ENCODE measurements at places on chromosomes 7 and 10.

DNA sequence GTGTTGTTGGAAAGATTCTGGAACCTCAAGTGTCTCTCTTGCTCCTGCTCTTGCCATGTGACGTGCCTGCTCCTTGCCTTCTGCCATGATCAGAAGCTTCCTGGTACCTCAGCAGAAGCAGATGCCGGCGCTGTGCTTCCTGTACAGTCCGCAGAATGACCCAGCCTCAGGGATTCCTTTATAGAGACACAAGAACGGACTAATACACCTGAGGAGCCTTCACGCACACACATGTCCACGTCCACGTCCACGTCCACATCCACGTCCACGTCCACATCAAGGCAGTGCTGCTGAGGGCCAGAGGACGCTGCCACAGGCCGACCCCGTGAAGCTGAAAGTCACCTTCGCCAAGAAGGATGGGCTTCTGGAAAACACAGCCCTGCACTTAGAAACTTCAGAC is 190.1 kb downstream of the MAD1L1 start:
- no peak for DNase-seq

GRCh38 chr7:73904219-73905137 is 43.5 kb downstream of the TMEM270 start:
- DNase-seq, result peak; percentile 86

DNA sequence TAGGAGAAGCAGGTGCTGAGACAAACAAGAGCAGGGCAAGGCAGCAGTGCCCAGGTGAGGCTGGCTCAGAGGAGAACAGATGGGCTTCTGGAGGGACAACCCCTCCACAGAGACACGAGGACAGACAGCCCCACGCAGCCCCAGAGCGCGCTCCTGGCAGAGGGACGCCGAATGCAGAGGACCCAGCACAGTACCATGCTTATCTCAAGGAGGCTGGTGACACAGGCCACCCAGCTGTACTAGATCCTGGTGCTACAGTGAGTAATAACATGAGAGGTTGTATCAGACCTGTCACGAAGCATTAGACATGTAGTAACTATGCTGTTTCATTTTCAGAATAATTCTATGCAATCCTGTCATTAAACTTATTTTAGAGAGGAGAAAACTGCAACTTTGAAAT is 60.4 kb upstream of the NCAPG2 start:
- DNase-seq, result no peak

GRCh38 chr10:44465401-44466115 is 80.7 kb upstream of the CXCL12 start:
- DNase-seq, result no peak

DNA sequence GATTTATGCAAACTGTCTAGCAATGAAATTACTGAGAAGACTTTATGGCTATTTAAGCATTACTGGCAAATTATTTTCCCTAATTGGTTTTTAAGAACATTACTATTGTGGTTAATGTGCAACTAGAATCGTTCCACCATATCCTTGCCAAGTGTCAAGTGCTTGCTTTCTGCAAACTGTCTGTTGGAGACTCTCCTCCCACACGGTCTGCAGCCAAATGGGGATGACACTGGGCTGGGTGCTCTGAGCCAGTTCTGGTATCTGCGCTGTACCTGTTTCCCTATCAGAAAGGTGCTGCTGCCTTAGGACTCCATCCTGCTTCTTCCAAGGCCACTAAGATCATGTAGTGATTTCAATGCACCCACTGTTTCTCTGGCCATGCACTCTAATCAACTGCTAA is 110.4 kb downstream of the RAMP3 start:
- no peak for DNase-seq

- DNase-seq, result peak; percentile 47
Observed at GRCh38 chr10:6204341-6205191, 1.8 kb downstream of the PFKFB3 start.

DNA sequence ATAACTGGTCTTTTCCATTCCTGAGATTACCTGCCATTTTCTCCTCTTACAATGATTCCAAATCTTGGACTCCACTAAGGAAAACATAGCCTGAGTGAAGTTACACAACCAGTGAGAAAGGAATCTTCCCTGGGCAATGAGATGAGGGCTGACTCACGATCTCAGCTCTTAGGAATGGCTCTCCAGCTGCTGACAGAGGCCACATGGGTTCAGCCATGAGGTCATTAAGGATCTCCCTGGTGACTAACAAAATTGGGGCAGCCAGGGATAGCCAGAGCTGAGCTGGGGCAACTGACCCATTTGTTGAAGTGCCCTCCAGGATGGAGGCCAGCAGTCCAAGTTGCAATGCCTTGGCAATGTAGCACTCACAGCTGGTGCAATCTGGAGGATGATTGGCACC is 78.7 kb upstream of the MKLN1 start:
- peak; percentile 99 for DNase-seq

- peak; percentile 97 for DNase-seq
Observed at GRCh38 chr10:97882142-97883091, 32.8 kb downstream of the GOLGA7B start.

GRCh38 chr7:17651863-17652385 is 288.4 kb downstream of the SNX13 start:
- peak; percentile 84 for DNase-seq

DNA sequence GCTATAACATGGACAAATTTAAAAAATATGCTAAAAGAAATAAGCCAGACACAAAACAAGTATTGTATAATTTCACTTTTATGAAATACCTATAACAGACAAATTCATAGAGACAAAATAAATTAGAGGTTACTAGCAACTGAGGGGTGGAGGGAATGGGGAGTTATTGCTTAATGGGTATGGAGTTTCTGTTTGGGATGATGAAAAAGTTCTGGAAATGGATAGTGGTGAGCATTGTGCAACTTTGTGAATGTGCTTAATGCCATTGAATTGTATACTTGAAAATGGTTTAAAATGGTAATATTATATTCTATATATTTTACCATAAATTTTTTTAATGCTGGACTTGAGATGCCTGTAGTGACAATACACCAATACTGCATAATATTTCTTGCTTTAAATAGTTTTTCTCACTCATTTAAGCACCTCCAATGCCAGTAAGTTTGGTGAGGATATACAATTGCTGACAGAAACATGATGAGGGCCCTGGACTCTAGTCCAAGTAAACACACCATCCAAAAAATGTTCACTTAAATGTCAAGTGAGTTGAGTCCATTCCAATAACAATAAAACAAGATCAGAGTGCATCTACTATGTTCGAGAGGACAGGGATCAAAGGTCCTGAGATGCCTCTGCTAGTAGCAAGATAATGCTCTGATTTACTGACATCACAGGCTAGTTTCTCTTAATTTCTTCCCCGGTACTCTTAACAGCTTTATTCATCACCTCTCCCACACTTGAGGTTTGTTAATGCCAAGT is 71.9 kb downstream of the NT5C2 start:
- DNase-seq, result no peak

GRCh38 chr7:158758586-158759244 is 54.1 kb upstream of the NCAPG2 start:
- no peak for DNase-seq

DNA sequence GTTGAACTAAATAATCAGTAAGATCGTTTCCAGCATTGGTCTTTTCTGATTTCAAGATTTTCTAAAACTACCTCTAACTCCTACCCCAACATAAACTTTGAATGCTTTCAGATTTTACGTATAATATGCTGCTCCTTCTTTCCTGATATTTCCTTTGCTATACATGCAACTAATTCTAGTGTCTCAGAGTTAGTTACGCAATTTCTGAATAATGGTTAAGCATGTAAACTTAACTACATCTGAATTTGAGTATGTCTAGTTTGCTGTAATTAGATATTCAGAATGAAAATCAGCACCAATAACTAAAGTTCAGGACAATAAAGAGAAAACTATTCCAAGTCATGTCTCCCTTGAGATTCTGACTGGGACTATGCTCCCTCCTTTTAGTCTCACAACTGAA is 71.0 kb downstream of the SEMA3C start:
- DNase-seq, result no peak

GRCh38 chr7:34036972-34037792 is 131.8 kb downstream of the BMPER start:
- DNase-seq, result no peak

DNA sequence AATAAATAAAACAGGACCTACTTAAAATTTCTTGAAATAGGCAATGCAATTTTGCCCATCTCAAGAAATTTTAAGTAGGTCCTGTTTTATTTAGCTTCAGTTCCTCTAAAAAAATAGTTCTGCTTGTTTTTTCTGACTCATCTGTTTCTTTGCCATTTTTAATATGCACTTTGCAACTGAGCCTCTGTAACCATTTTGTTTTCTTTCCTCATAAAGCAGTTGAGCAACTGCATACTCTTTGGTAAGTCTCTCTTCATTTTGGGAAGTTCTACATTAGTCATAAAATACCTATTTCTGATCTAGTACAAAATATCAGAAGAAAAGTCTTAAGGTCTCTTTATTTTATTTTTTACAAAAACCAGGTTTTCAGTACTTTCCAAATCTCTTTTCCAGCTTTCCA is 18.0 kb downstream of the TAS2R40 start:
- DNase-seq, result no peak

DNA sequence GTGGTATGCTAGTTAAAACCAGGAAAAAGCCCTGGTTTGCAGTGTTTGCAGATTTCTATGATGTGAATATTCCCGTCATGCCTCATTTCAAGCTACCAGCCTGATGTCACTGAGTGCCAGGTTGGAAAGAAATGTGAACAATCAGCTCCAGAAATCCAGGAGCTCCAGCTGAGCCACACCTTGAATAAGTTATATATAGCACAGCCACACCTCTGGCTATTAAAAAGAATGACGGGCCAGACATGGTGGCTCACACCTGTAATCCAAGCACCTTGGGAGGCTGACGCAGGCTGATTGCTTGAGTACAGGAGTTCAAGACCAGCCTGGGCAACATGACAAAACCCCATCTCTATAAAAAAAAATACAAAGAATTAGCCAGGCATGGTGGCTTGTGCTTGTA is 18.7 kb upstream of the SLF2 start:
- no peak for DNase-seq

GRCh38 chr10:114100848-114101741 is 57.4 kb downstream of the ADRB1 start:
- peak; percentile 70 for DNase-seq

DNA sequence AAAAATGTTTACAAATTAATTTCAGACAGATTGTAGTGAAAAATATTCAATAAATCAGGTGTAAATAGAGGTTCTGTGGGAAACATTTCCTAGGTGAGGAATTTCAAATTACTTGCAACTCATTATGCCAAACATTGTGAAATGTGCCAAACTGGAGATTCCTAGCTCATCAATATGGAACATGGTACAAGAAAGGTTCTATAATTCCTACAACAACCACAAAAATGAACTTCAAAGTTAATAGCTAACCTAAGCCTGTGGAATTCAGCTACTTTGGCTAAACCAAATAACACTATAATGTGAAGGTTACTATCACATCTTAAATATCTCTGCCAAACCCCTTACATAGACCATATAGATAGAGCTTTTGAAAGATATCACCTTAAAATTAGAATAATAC is 223.3 kb upstream of the HGF start:
- no peak for DNase-seq

- DNase-seq, result no peak
Observed at GRCh38 chr10:93126483-93127052, 52.9 kb downstream of the CYP26A1 start.

DNA sequence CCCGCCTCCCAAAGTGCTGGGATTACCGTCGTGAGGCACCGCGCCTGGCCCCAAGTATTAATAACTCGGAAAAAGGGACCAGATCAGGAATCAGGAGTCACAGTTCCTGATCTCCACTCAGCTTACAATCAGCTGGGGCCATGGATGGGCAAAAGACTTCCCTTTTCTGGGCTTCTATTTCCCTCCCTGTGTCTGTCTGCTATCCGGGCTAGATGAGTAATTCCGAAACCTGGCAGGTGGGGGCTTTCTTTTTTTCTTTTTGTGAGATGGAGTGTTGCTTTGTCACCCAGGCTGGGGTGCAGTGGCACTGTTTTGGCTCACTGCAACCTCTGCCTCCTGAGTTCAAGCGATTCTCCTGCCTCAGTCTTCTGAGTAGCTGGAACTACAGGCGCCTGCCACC is 11.6 kb downstream of the RPS24 start:
- no peak for DNase-seq
